ENCODE measurements at places on chromosomes 1 and 21.
A peak's percentile ranks its signal among the peaks of the same experiment; 100 is the strongest.

- DNase-seq, result no peak
Measured at GRCh38 chr21:31456201-31456600, 112.1 kb upstream of the TIAM1 start.

DNA sequence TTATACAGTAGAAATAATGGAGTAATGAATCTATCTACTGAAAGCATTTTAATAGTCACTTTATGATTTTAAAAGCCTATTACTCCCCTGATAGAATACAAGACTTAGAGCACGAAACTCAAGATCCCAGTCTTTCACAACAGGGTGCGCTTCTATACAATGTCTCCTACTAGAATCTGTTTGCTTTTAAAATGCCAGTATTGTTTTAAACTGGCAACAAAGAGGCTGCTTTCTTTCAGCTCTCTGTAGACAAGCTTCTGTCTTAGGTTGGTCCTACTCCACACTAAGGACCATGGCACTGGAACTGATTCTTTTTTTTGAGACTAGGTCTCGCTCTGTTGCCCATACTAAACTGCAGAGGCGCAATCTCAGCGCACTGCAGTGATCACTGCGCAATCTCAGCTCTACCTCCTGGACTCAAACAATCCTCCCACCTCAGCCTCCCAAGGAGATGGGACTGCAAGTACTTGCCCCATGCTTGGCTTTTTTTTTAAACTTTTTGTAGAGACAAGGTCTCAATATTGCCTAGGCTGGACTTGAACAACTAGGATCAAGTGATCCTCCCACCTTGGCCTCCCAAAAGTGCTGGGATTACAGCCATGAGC, 4.8 kb downstream of the DCAF8 start:
- no peak for DNase-seq

GRCh38 chr1:197782722-197783360, 7.6 kb upstream of the DENND1B start:
- no peak for DNase-seq

DNA sequence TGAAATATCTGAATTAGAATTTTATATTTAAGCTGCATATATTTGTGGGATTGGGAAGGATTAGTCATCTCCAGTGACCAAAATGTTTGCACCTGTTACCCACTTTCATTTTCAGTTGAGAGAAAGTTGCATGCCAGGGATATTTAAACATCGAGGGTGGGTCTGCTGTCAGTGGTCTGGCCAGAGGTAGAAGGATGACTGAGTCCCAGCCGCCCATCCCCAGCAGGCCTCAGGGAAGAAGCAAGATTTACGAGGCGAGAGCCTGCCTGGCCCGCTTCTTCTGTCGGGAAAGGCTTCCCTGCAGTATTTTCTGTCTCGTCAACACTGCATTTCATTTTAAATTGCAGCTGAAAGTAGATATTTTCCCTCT, 1.4 kb upstream of the MAN1C1 start:
- DNase-seq, result no peak

- no peak for DNase-seq
Measured at GRCh38 chr1:198904321-198904720, 265.5 kb downstream of the PTPRC start.

DNA sequence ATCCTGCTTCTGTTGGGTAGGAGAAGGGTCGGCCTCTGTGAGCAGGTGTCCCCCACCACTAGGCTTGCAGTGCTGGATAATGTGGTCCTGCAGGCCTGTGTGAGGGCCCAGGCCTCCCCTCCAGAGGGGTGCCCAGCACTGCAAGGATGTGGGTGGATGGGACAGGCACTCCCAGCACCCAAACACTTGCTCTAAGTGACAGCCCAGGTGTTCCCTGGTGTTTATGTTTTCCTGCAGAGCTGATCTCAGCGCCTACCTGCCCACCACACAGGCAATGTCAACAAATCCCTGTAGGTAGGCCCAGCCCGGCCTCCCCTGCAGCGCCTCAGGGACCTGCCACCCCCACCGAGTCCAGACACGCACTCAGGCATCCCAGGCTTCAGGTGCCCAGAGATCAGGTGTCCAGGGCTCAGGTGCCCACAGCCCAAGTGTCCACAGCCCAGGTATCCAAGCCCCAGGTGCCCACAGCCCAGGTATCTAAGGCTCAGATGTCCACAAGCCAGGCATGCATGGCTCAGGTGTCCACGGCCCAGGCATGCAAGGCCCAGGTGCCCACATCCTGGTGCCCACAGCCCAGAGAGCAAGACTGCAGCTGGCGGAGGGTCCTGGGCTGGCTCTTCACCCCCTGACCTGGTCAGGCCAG, 59.2 kb downstream of the WNT9A start:
- DNase-seq, result no peak

DNA sequence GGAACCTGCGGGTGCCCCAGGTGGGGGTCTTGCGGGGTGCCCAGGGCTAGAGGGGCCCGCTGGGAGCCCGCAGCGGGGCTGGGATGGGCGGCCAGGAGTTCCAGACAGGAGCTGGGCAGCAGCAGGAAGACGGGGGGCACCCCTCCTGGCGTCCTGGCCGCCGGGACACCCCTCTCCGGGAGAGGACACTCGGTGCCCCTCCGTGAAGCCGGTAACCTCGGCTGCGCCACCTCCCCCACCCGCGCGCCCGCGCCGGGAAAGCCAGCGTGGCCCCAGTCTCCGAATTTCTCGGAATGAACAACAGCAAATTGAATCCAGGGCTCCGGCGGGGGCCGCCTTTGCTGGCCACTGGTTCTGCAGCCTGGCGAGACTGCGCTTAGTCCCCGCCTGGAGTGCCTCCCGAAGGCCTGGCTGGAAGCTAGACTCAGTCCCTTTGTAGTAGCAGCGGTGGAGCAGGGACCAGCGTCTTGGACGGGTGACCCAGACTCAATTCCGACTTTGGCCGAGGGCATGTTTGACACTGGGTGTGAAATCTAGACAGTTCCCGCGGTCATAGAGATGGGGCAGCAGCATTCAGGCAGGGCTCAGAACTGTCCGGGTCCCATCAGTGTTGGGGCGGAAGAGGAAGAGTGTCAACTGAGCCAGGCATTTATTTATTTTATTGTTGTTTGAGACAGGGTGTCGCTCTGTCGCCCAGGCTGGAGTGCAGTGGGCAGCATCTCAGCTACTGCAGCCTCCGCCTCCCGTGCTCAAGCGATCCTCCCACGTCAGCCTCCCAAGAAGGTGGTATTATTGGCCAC, 773 bp downstream of the IFNGR2 start:
- DNase-seq, result peak; percentile 46

DNA sequence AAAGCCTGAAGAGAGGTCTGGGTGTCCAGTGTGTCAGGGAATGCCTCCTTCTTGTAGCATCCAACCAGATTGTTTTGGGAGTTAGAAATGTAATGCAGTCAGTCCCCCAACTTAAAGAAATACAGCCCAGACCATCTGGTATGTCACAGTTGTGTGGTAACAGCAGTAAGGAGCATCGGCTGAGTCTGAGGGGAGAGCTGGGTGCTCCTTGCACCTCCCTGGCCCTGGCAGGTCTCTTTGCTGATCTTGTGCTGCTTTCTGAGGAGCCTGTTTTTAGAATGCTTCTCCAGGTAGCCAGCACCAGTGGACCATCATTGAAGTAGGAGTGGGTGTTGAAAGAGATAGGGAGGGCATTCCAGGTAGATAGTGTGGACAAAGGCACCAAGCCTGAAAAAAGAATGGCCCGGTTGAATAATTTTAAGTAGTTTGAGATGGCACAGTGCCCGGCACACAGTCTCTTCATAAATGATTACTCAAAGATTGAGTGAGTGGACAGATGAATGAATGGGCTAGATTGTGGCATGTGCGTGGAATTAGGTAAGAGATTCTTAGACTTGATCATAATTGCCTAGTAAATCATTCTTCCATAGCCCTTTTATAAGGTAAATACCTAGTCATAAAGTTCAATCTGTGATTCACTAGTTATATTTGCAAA, 46.5 kb downstream of the LAMC1 start:
- peak; percentile 65 for DNase-seq

- DNase-seq, result peak; percentile 9
Measured at GRCh38 chr1:212062832-212063438, 27.4 kb downstream of the DTL start.

- no peak for DNase-seq
Measured at GRCh38 chr21:42214921-42215320, 4.0 kb upstream of the ABCG1 start.

DNA sequence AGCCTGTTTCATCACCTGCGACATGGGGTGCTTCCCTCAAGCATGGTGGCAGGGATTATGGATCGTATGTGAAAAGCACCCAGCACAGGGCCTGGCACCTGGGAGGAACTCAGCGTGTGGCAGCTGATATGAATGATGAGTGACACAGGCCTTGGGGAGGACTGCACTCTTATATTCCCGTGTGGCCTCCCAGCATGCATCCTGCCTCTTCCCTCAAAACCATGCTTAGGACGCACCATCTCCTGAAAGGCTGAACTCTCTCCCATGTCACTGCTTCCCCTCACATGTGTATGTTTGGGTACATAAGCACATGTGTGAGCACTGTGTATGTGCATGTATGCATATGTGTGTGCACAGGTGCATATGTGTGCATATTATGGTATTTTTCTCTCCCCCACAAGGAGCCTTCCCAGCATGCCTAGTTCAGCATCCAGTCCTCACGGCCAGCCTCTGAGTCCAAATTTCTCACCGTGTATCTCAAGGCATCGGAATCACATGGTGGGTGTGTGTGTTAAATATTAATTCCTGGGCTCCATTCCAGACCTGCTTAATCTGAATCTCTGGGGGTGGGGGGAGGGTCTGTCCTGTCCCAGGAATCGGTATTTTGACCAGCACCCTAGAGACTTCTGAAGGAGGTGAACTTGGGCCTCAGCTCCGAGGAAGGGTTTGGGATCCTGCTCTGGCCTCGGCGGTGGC, 12.8 kb downstream of the MYOM3 start:
- no peak for DNase-seq

- no peak for DNase-seq
Measured at GRCh38 chr1:30088594-30088993, 634.8 kb downstream of the MATN1 start.

DNA sequence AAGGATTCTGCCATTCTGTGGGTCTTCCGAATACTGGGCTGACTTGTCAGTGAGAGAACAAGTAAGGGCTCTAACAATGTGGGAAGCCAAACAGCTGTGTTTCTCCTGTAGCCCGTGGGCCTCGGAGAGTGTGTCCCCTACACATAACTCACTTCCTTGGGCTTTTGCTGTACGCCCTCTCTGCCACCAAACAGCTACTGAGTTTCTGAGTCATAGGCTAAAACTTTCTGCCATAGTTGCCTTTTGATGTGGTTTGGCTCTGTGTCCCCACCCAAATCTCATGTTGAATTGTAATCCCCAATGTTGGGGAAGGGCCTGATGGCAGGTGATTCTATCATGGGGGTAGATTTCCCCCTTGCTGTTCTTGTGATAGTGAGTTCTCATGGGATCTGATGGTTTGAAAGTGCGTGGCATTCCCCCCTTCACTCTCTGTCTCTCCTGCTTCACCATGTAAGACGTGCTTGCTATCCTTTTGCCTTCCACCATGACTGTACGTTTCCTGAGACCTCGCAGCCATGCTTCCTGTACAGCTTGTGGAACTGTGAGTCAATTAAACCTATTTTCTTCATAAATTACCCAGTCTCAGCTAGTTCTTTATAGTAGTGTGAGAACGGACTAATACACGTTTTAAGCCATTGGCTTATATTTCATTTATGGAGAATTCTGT, 194.8 kb upstream of the HMCN1 start:
- DNase-seq, result no peak

GRCh38 chr1:3891329-3891865, 8.7 kb downstream of the C1orf174 start:
- DNase-seq, result no peak

- no peak for DNase-seq
Measured at GRCh38 chr1:208942394-208943130, 641.0 kb upstream of the CAMK1G start.

DNA sequence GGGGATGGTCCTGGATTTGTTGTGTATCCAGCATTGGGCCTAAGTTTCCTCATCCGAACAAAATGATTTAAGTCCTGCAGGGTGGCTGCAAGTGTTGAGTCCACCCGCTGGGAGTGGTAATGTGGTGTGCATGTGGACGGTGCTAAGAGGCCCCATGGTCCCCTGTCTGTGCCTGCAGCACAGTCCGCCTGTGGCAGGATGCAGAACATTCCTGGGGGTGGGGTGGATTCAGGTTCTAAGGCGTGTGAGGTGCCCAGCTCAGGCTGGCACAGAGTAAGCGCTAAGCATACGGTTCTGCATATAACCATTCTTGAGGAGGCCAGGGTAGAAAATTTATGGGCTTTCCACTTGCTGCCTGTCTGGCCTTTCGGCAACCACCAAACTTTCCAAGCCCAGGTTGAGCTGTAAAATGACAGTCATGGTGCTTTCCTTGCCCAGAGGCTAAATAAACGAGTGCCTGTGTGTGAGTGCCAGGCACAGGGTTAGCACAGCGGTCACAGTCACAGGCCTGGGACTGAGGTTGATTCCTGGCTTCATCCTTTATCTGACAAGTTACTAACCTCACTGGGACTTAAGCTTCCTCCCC, 30.7 kb downstream of the SLC2A1 start:
- no peak for DNase-seq

DNA sequence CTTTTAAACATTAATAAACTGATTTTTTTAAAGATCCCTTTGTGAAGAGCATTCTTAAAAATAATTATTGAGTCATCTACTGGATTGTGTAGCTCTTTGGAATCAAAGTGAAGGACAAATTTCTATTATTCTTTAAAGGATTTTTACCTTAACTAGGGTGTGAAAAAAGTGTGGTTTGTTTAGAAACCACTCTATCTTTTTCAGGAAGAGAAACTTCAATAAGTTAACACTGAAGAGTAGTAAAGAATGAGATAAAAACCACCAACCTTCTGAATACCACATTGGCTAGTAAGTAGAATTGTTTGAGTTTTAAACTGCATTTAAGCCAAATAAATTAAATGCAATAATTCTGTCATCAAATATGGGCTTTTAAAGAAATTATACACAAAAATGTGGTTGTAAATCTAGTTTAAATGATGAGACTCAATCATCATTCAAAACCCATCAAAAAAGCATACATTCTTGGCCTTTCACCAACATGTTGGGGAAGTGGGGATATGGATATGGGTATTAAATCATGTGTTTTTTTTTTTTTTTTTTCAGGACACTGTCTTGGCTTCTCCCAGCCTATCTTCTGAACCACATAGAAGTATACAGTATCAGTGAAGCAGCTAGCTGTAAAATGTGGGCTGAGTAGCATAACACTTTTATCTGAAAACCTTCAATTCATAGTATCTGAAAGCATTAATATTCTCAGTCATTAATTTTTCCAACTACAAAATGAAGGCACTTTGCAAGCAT, 4.8 kb downstream of the S1PR1 start:
- DNase-seq, result no peak

DNA sequence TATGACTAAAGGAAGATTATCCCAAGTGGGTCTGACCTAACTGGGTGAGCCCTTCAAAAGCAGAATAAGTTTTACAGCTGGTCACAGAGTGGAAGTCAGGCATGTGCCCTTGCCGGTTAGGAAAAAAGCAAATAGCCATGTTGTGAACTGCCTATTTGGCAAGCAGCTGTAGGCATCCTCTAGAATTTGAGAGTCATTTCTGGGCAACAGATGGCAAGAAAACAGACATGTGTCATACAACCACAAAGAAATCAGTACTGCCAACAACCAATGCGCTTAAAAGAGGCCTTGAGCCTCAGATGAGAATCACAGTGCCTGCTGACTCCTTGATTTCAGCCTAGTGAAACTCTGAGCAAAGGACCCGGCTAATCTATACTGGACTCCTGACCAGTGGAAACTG, 26.8 kb downstream of the LRRC53 start:
- no peak for DNase-seq

Measured in NCI-H345 (cell line).